ENCODE measurements at places on chromosomes 3 and 15.

- H3K27ac ChIP-seq, result peak overlapping the region; percentile 63
- peak; percentile 98 for DNase-seq
- H3K27me3 ChIP-seq, result no peaks in the 10 kb centered on the region
- peaks cover 1% of the 10 kb centered on the region for H3K4me1 ChIP-seq
- H3K4me3 ChIP-seq, result no peak overlapping the region
- H3K36me3 ChIP-seq, result no peaks in the 10 kb centered on the region
Observed at GRCh38 chr3:29764603-29765254, 483.9 kb downstream of the RBMS3 start.

GRCh38 chr15:99925661-99926461 is 192.6 kb upstream of the LYSMD4 start:
- H3K4me1 ChIP-seq, result peaks cover 13% of the 10 kb centered on the region
- H3K36me3 ChIP-seq, result no peaks in the 10 kb centered on the region
- peak; percentile 73 for DNase-seq
- H3K27ac ChIP-seq, result peak overlapping the region; percentile 74
- peak overlapping the region; percentile 41 for H3K4me3 ChIP-seq

- peaks cover 5% of the 10 kb centered on the region for H3K4me1 ChIP-seq
- no peak overlapping the region for H3K4me3 ChIP-seq
- DNase-seq, result no peak
- H3K27ac ChIP-seq, result peak overlapping the region; percentile 7
- H3K36me3 ChIP-seq, result peaks cover 51% of the 10 kb centered on the region
Observed at GRCh38 chr15:64144565-64145281, 6.8 kb upstream of the SNX22 start.

DNA sequence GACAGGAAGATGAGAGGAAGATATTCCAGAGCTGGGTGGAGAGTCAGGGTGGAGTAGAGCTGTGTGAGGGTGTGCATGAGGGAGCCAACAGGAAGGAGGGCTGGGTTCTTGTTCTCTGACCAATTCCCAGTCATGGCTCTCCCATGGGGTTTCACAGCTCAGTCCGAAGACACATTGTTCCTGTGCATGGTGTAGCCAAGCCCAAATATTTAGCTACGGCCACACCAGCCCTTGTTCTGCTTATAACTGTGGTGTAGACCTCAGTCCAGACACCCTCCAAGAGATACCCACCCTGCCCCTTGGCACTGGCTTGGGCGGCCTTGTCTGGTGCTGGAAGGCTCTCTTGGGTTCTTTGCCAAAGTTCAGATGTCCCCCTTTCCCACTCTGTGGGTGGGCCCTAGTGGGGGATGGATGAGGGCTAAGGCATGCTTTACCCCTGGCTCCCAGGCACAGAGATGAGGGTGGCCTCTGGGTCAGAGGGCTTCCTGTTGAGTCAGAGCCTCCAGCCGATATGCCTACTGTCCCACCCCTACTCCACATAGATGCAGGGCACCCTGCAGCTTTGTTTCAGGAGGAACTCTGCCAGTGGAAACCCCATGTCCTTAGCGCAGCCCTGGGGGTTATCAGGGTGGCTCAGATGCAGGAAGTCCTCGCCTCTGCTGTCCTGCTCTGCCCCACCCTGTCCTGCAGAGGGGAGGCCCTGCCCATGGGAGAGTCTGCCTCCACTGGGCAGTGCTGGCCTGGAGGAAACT is 271.2 kb upstream of the CTDSPL start:
- H3K27me3 ChIP-seq, result no peaks in the 10 kb centered on the region
- peak; percentile 62 for DNase-seq
- H3K36me3 ChIP-seq, result no peaks in the 10 kb centered on the region
- peak overlapping the region; percentile 89 for H3K27ac ChIP-seq
- H3K4me1 ChIP-seq, result peaks cover 26% of the 10 kb centered on the region
- H3K4me3 ChIP-seq, result no peak overlapping the region

DNA sequence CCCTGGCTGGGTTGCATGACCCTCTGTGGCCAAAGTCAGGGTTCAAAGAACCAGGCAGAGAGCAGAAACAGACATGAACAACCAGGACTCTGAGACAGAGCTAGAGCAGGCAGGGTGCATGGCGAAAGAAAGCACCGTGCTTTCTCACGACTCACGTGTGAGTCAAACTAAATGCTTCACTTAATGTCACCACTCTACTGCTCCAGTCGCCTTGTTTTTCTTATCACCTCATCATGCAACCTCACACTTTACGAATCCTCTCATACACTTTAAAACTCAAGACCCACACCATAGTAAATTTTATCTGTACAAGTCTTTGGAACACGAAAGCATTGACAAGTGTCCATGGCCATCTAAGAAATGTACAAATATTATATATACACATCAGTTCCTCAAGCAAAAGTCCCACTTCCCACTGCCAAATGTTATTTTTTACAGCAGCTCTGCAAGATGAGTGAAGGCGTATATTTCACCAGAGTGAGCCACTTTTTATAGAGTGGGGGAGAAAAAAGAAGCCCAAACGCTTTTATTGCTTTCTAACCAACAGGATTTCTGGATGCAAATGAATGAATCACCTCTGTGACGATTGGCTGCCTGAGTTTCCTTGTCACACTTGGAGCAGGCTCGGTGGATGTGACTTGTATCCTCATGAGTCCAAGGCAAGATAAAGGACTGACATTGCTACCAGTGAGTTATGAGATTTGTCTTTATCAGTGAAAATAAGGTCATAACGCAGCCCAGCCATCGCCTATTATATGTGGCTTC is 16.0 kb upstream of the MEGF11 start:
- H3K4me1 ChIP-seq, result no peaks in the 10 kb centered on the region
- no peak overlapping the region for H3K4me3 ChIP-seq
- H3K27ac ChIP-seq, result no peak overlapping the region
- H3K27me3 ChIP-seq, result no peaks in the 10 kb centered on the region

DNA sequence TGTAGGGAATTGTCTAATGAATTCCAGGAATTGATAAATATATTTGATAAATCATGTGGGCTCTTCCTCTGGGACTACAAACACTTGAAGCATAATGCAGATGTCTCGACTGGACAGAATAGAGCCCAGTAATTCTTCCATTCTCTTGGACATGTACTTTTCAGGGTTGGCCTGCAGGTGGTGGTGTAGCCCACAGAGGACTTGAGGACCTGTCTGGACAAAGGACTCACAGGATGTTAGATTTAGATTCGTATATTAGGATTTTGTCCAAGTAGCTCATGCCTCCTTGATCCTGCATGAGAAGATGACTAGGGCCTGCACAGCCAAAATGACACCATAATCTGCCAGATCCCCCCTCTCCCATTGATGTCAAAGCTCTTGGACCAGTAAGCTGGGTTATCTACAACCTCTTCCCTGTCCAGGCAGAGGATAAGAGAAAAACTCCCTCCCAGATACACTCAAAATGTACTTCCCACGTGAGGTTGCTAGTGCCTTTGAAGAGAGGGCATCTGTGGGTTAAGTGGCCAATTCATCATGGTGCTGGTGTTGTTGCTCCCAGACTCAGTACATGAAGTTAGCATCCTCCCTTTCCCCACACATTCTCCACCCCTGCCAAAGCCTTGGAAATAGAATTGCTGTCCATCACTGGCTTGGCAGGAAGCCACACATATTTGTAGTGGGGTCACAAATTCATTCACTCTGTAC is 88.6 kb upstream of the ZNF280D start:
- DNase-seq, result peak; percentile 61
- H3K27ac ChIP-seq, result no peak overlapping the region
- H3K4me1 ChIP-seq, result peaks cover 23% of the 10 kb centered on the region
- H3K4me3 ChIP-seq, result no peak overlapping the region
- H3K36me3 ChIP-seq, result no peaks in the 10 kb centered on the region

DNA sequence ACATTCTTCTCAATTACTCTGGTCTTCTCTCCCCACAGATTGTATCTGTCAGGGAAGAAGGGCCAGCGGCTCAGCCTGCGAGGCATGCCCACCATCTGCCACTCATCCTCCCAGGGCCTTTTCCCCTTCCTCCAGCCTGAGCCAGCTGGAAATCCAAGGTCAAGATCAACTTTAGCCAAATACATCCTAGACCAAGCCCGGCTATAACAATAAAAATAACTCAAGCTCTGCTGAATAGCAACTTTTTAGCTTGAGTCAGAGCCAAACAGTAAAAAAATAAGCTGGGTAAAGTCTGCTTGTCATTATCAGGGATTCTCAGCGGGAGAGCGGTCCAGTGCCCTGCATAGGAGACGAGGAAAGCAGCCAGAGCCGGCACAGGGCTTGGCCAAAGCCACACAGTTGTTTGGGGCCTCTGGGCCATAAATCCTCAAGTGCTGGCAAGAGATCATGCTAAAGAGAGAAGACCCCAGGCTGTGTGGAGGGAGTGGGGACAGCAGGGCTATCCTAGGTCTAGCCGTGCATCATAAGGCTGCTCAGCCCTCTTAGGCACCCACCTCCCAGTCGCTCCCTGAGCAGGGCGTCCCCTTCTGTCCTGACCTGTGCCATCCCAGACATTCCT is 76.2 kb upstream of the HERC1 start:
- DNase-seq, result peak; percentile 57
- peaks cover 40% of the 10 kb centered on the region for H3K4me1 ChIP-seq
- H3K27ac ChIP-seq, result peak overlapping the region; percentile 42
- H3K27me3 ChIP-seq, result peaks cover 2% of the 10 kb centered on the region
- no peaks in the 10 kb centered on the region for H3K36me3 ChIP-seq

DNA sequence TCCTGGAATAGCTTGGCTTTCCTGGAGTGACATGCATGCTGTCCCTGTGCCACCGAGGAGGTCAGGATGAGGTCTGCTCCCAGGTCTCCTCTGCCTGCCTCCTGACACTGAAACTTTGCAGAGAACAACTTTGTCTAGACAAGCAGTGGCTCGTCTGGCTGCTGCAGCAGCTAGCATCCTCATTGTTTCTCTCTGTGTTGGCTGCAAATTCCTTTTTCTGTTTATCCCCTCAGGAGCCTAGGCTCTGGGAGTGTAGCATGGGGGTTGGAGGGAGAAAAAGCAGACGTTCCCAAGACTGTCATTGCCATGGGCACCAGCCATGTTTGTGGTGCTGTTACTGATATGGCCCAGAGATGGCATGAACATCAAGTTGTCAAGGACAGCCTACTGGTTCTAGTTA is 208.7 kb upstream of the LRIG1 start:
- DNase-seq, result no peak
- H3K27ac ChIP-seq, result no peak overlapping the region
- H3K27me3 ChIP-seq, result no peaks in the 10 kb centered on the region
- H3K36me3 ChIP-seq, result no peaks in the 10 kb centered on the region
- H3K4me1 ChIP-seq, result no peaks in the 10 kb centered on the region

GRCh38 chr3:105970283-105970682 is 101.5 kb upstream of the CBLB start:
- H3K36me3 ChIP-seq, result no peaks in the 10 kb centered on the region
- no peaks in the 10 kb centered on the region for H3K27me3 ChIP-seq
- H3K27ac ChIP-seq, result no peak overlapping the region
- DNase-seq, result peak; percentile 22
- H3K4me3 ChIP-seq, result no peak overlapping the region

- H3K27me3 ChIP-seq, result no peaks in the 10 kb centered on the region
- peaks cover 27% of the 10 kb centered on the region for H3K4me1 ChIP-seq
- DNase-seq, result no peak
- H3K27ac ChIP-seq, result no peak overlapping the region
Observed at GRCh38 chr3:134931045-134931785, 136.2 kb downstream of the EPHB1 start.

DNA sequence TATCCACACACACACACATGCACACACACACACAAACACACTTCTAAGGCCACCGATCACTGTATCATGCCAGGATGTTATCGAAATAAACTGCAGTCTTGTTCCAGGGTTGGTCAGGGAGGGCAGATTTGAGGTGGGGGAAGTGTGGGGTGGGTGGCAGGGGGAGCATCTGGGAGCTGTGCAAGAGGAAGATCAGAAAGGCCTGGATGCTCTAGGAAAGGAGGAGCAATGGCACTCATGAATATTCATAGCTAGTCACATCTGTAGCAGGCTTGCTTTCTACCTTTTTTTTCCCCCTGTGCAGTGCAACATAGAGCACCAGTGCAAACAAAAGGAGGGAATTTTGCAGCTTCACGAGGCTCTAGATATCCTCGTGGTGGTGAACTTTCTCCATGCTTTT is 84.9 kb downstream of the MEIS2 start:
- H3K4me1 ChIP-seq, result no peaks in the 10 kb centered on the region
- H3K4me3 ChIP-seq, result no peak overlapping the region
- DNase-seq, result peak; percentile 19
- H3K27ac ChIP-seq, result no peak overlapping the region
- H3K27me3 ChIP-seq, result no peaks in the 10 kb centered on the region

DNA sequence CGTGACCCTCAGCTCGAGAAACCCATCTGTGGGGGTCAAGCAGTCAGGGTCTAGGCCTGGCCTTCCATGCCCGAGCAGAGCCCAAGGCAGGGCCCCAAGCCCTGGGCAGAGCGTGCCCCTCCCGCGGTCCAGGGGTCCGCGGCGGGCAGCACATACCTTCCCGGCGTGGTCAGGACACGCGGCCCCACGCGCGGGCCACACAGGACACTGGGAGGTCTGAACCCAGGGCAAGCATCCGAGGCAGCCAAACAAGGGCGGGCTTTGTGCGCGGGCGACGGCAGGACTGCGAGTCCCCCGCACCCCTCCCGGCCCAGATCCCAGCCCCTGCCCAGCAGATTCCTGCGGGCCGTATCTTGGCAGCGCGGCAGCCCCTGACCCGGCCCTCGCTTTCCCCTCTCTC is 61.6 kb upstream of the ACAN start:
- H3K27ac ChIP-seq, result no peak overlapping the region
- DNase-seq, result no peak
- peaks cover 3% of the 10 kb centered on the region for H3K4me1 ChIP-seq
- no peaks in the 10 kb centered on the region for H3K36me3 ChIP-seq
- peaks cover 5% of the 10 kb centered on the region for H3K27me3 ChIP-seq

DNA sequence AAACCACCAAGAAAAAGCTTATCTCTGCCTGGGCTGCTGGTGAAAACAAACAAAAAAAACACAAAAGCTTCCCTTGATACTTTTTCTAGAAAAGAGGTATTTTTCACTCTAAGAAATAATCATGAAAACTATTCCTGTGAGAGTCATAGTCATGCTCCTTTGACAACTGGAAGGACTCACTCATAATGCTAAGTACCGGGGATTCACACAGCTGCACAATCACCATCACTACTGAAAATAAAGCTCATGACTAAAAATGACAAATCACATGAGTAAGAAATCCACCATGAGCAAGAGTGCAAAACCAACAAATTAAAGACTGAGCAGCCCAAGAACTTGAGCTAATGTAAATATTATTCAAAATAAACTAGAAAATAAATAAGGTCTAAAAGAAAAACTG is 10.6 kb upstream of the POU1F1 start:
- no peak overlapping the region for H3K4me3 ChIP-seq
- no peaks in the 10 kb centered on the region for H3K36me3 ChIP-seq
- H3K27ac ChIP-seq, result no peak overlapping the region
- H3K27me3 ChIP-seq, result no peaks in the 10 kb centered on the region

GRCh38 chr3:48661501-48662144 is 1.1 kb downstream of the CELSR3 start:
- H3K27ac ChIP-seq, result no peak overlapping the region
- DNase-seq, result peak; percentile 61
- H3K36me3 ChIP-seq, result no peaks in the 10 kb centered on the region
- H3K4me1 ChIP-seq, result peaks cover 32% of the 10 kb centered on the region
- peak overlapping the region; percentile 53 for H3K4me3 ChIP-seq

DNA sequence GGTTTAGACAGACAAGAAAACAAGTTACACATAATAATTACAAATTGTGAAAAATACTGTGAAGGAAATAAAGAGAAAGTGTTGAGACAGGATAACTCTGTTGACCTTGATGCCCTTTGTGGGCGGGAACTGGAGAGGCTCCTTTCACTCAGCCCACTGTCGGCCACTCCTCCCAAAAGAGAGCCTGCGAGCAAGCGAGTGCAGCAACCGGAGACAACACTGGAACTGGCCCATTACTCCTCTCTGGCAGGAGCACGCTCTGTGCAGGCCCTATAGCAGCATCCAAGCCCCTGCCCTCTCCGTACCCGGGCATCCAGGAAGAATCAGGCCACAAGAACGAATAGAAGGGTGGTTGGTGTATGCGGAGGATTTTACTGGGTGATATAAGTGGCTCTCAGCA is 16.2 kb upstream of the DUT start:
- H3K4me1 ChIP-seq, result no peaks in the 10 kb centered on the region
- no peak overlapping the region for H3K27ac ChIP-seq
- H3K27me3 ChIP-seq, result no peaks in the 10 kb centered on the region
- H3K4me3 ChIP-seq, result no peak overlapping the region
- DNase-seq, result no peak
